ENCODE measurements at places on chromosomes 12 and 14.

DNA sequence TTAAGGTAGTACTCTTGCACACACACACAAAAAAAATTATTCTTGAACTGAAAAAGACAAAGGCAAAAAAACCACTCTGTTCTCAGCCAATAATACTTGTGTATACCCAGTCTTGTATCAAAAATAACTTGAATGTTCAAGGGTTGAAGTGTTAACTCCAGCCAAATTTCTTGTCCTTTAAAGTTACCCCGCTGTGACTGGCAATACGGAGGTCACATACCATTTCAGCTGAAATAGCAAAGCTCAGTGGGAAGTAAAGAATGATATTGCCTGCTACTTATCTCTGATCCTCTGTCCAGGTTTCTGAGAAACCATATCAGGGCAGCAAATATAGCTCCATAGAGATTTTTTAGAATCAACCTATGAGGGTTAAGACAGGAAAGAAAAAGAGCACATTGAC, 167.4 kb downstream of the C12orf50 start:
- no peak for DNase-seq

DNA sequence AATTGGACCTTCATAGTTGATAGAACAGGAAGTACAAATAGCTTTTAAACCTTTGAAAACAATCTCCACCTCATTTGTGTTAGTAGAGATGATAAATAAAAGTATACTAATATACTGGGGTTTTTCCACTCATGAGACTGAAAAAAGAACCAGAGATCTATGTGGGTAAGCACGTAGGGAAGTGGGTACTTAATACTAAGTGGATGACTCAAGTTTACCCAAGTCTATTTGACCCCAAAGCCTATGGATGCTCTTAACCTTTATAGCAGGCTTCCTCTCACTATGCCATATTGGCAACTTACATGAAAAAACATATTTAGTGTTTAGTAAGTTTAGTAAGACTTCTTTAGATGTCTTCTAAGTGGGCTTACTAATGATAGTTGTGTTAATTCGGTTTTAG, 49.2 kb upstream of the CHPT1 start:
- DNase-seq, result no peak

GRCh38 chr14:99604766-99605298, 825 bp upstream of the CCDC85C start:
- DNase-seq, result no peak

DNA sequence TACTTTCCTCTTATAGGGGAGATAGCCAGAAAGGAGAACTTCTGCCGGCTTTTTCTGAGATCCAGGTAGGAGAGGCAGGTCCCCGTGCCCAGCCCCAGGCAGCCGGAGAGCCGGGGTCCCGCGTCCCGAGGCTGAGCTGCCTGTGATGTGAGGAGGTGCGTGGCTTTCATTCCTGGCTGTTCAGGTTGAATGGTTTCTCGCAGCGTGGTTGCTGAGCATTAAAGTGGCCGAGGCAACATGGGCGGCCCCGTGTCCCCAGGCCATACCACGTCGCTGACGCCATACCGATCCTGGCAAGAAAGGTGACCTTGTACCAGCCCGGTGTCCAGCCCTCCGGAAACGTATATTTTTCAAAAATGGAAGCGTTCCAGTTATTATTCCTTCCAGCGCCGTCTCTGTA, 116.7 kb upstream of the MYL2 start:
- DNase-seq, result no peak

DNA sequence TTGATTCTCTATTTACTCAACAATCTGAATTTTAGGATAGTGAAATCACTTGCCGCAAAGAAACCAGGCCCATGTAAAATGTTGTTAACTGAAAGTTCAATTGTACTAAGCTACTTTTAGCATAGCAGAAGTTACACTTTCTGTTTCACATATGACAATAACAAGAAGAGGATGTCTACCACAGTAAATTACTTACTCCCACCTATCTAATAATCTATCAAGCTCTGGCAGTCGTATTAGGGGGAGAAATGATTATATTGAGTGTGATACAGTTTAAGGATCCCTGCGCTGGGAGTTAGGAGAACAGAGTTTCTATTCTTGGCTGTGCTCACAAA, 66.5 kb upstream of the CAND1 start:
- DNase-seq, result no peak
